Cardiac muscle cell (in vitro differentiated cells and primary cell): ENCODE measurements at places on chromosomes 5 and 9.

- DNase-seq = no peak
These were observed 33.1 kb upstream of the SETD9 start for GRCh38 chr5:56876327-56876726.

DNA sequence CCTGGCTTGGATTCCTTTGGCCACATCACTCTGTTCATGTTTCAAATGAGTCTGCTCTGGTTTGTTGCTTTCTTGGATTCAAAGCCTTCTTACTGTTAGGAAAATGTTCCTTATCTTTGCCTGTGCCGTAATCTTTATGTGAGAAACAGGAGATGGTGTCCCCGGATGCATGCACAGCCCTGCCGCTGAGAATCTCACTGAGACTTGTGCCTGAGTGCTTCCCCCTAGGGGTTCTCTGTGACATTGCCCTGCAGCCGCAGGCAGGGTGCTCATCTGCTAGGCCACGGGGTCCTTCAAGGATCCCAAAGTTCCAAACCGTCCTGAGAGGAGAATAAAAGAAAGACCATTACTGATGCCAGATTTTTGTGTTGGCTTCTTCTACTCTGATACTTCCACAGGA, 81.4 kb upstream of the ANKRD55 start:
- DNase-seq = peak; percentile 60

- DNase-seq = no peak
These were observed 64.4 kb upstream of the ARAP3 start for GRCh38 chr5:141746395-141746794.

DNA sequence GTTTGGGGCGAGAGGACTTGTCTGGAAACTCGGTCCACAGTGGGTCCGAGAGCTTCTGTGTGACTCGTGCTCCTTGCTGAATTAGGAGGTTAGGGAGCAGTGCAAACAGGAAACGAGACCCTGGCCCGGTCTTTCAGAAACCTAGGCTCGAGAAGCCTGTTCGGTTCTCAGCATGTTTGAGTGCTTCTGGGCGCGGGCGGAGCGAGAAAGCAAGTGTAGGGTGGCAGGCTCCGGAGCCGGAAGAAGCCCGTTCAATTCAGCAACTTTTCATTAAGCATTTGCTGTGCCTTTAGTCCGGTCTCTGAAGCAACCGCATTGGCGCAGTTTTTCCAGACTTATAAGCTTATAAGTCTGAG, 547 bp downstream of the CLTA start:
- DNase-seq = peak; percentile 47
